ENCODE measurements at places on chromosomes 16 and 17.

GRCh38 chr16:64543441-64543840 is 578.4 kb downstream of the CDH11 start:
- DNase-seq, result no peak

GRCh38 chr16:84080378-84080777 is 36.4 kb downstream of the MBTPS1 start:
- DNase-seq, result no peak

GRCh38 chr17:74521701-74522201 is 9.5 kb downstream of the CD300LB start:
- DNase-seq, result peak; percentile 43

GRCh38 chr17:3594051-3594800 is 15.0 kb downstream of the TRPV1 start:
- no peak for DNase-seq

DNA sequence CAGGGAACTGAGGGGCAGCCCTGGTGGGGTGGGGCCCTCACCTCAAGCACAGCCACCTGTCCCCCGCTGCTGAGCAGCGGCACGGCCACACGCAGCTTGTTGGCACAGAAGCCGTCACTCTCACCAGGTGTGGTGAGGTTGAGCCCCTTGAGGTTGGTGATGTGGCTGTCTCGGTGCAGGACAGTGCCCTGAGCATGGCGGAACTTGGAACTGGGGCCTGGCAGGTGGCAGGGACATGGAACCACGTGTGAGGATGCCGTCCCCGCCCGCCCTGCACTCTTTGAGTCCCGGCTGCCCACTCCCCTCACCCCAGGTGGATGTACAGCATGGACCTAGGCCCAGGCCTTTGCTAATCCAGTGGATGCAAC is 9.7 kb upstream of the VASN start:
- no peak for DNase-seq

GRCh38 chr16:57347858-57348257 is 10.7 kb upstream of the CCL22 start:
- no peak for DNase-seq

GRCh38 chr17:72134608-72135394 is 14.0 kb downstream of the SOX9 start:
- DNase-seq, result no peak

- no peak for DNase-seq
Observed at GRCh38 chr16:85003725-85004586, 7.4 kb downstream of the ZDHHC7 start.

- no peak for DNase-seq
Observed at GRCh38 chr16:68427649-68428303, 20.5 kb downstream of the SMPD3 start.

DNA sequence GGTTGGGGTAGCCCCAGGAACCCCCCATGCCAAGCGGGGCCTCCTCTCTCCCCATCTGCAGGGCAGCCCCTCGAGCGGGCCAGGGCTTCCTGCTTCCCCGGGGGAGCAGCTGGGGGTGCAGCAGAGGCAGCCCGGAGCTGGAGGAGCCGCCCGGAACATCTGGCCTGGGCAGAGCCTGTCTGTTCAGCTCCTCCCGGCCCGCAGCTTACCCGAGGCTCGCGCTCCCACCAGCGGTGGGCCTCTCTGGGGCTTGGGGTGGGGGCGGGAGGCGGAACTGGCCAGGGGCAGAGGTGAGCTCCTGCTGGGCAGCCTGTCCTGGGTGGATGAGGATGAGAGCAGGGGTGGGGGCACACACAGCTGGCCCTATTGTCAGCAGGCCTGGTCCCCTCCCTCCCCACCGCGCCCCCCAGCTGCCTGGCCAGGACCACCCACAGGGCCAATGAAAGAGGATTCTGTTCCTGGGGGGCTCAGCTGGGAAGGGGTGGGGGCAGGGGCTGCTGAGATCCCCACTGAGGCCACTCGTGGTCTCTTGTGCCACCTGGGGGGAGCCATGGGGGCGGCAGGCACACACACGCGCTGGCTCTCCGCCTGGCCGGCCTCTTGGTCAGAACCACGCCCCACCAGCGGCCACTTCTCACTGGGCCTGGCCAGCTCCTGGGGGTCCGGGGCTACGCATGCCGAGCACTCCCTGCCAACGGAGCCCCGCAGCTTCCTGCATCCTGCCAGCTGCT is 34.7 kb downstream of the BAHCC1 start:
- no peak for DNase-seq

GRCh38 chr16:19582050-19582831 is 26.7 kb downstream of the VPS35L start:
- no peak for DNase-seq

DNA sequence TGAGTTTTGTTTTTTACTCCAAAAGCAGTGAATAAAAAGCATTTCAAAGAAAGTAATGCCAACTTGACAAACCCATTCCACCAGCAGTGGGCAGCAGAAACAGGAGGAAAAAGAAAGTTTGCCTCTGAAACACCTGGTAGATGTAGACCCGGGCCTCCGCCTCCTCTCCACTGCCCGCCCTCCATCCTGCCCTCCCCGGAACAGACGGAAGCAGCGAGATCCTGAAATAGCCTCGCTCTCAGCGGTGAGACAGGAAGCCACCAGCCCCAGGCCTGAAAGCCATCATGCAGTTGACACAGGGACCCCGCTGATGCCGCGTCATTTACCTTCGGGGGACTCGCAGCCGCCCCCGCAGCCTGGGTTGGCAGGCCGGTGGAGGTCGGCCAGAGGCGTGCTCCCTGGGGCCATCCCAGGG is 67.8 kb downstream of the C16orf78 start:
- DNase-seq, result peak; percentile 78

- no peak for DNase-seq
Observed at GRCh38 chr16:25372716-25373115, 115.1 kb upstream of the ZKSCAN2 start.
